ENCODE measurements at places on chromosomes 7 and 10.

DNA sequence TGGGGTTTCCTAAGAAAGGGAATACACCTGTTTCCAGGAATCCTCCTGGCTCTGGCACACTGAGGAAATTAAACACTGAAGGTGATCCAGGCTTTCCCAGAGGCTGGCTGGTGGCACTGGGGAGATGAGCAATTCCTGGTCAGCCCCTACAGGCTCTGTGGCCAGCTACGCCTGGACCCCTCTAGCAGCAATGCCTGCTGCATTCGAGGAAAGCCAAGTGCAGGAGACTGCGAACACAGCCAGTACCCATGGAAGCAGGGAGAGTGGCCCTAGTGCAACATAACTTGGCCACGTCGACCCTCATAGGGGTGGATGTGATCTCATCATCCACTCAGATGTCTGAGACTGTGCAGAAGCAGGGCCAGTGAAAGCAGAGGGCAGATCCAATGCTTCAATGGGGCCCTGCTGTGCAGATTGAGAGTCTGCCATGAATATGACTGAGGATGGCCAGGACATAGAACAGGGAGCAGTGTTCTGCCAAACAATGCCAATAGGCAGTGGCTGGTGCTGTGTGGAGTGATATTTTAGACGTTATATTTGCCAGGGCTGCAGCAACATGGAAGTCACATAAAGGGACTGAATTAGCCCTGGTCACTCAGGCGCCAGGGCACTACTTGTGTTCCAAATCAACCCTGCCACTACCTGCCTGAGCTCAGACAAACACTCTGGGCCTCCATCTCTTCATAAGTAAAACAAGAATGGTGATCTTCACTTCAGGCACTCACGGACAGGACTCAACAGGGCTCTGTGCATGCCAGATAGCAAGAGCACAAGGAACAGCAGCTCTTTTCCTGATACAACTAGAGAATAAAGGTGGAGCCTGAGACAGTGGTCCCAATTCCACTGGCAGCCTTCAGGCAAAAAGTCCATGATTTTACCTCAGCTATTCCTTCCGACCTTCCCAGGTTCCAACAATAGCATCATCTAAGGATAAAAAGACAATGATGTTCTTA, 2.4 kb downstream of the ZNF488 start:
- no peak for DNase-seq

GRCh38 chr7:18458830-18459229, 36.7 kb upstream of the HDAC9 start:
- DNase-seq, result no peak

DNA sequence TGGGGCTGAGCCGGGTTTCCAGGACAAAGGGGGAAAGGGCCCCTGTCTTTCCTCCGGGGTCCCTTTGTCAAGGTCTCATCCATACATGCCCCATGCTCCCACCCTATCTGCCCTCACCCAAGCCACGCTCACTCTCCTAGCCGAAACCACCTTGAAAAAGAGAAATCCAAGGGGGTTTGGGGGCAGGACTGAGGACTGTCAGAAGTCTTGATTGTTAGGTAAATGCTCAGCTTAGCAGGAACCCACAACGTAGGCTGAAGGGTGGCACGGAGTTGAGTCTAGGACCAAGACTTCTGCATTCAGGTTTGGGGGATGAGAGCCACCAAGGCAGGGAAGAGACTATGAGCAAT, 719 bp upstream of the PGAM2 start:
- no peak for DNase-seq

GRCh38 chr7:30164567-30164966, 29.8 kb downstream of the MTURN start:
- no peak for DNase-seq

DNA sequence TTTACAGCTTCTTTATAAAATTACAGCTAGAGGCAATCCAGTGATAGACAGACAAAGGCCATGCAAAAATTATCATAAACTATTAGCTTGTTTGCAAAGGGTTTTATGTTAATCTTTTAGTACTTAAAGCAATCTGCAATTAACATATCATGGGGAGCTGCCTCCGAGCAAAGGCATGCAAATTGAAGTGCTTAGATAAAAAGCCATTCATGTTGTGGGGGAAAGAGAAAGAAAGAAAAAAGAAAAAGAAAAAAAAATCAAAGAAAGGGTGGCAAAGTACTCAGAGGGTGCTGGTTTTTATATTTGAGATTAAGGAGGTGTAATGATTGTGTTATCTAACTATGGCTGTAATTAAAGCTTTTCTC, 799.5 kb downstream of the LRMDA start:
- no peak for DNase-seq

DNA sequence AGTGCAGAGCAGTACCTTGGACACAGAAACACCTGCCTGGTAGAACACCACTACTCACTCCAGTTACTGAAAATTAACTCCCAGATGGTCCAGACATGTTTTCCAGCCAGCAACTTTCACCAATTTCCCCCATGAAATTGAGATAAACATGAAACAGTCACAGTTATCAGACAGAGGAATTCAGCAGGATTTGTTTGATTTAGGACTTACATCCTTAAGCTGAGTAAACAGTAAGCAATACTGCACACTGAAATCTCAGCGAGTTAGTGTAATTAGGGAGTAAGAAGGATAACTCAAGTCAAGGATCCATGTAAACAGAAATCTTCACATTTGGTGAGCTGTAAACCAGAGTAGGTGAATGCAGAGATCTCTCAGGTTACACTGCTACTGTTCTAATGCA, 353.5 kb downstream of the ELMO1 start:
- DNase-seq, result no peak

DNA sequence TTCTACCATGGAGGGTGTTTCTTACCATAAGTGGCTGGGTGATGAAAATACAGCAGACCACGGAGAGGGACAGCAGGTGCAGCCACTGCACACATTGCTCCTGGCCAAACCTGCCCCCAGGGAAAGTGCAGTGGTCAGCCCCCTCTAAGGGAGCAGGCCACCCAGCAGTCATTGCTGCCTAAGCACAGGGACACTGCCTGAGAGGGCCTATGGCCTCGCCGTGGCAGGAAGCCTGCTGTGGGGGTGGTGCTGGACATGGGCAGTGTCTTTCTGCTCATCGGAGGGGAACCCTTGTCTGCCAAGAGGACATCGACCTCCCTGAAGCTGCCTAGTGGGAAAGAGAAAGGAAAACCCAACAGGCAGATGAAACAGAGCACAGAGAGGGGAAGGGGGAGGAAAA, 118.3 kb downstream of the PKD1L1 start:
- DNase-seq, result no peak

- no peak for DNase-seq
Observed at GRCh38 chr7:30921540-30922401, 10.1 kb downstream of the AQP1 start.

DNA sequence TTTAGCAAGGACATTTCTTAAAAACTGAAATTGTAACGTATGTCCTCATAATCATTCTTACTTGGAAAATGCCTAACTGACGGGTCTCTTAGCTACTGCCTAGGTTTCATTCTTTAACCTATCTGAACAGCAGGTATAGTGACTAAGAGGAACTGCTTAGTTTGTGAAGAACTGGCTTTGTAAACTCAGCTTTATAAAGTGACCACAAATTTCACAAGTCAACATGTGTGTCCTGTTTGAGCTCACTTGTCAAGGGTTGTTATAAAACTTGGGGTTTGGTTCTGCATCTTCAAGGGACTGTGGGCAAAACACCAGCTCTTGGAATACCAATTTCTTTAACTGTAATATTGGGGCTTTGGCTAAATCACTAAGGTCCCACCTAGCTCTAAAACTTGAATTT, 32.2 kb downstream of the MRPS33 start:
- DNase-seq, result no peak

DNA sequence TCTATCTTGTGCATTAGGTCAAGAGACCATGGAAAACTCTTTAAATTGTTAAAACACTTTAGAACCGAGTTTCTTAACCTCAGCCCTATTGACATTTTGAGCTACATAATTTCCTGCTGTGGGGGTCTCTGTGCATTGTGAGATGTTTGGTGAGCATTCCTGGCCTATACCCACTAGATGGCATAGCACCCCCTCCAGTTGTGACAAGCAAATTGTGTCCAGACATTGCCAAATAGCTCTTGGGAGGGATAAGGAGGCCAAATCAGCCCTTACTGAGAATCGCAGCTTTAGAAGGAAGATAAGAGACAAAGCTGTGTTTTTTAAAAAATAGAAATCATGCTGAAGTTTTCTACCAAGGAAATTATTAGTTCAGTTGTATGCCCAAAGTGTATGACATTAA, 1158.5 kb upstream of the C7orf33 start:
- no peak for DNase-seq

Measured in naive thymus-derived CD8-positive, alpha-beta T cell (primary cell).